Stimulated activated CD8-positive, alpha-beta memory T cell treated with anti-CD3 and anti-CD28 coated beads, Interleukin-7, amount 100 ng/mL, for 4 hours (primary cell): ENCODE measurements at places on chromosomes 3 and 15.

DNA sequence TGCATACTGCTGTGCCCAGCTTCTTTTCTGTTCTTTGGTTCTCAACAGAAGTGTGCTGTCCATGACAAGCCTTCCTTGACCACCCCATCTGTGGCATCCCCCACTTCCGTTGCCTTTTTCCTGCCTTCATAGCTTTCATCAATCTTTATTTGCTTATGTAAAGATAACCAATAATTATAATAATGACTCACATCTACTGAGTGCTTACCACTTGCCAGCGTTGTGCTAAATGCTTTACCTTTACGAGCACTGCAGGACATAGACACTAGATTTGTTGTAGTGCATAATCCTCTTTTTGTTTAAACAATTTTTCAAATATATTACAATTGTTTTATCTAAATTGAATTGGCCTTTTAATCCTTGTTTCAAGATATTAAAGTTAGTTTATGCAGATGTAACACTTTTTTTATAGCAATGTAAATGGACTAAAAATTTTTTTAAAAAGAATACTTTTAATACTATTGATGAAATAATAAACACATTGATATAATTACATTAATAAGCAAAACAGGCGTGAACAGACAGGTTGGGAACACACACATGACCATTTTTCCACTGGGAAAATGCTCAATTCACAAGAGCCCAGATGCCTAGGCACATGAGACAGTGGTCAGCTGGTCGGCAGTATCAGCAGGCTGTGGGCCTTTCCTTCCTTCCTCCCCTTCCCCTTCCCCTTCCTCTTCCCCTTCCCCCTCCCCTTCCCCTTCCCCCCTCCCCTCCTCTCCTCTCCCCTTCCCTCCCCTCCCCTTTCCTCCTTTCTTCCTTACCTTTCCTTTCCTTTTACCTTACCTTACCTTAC lies 42.5 kb downstream of the TRAK1 start:
- DNase-seq: no peak

GRCh38 chr3:173893066-173893465 lies 495.5 kb downstream of the NLGN1 start:
- DNase-seq: no peak

GRCh38 chr15:90181776-90182175 lies 19.4 kb upstream of the SEMA4B start:
- no peak for DNase-seq

DNA sequence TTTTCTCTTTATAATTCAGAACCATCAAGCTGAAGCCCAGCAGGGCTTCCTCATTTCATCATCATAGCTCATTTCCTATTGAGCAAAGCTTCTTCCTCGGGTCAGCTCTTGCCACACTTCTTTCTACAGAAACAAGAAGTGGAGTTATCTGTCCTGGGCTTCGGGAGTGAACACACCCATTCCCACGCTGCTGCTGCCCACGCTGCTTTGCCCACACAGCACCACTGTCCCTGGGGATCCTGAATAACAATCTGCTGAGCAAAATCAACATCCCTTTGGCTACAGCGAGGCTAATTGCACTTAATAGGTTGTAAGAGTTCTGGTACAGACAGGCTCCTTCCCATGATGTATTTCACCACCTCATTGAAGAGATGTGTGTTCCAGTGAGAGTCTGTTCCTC lies 23.7 kb downstream of the CEP19 start:
- no peak for DNase-seq

- DNase-seq: no peak
These were observed 4.5 kb downstream of the AMIGO3 start for GRCh38 chr3:49714728-49715550.

- no peak for DNase-seq
These were observed 39.6 kb downstream of the SCAP start for GRCh38 chr3:47436180-47436579.

DNA sequence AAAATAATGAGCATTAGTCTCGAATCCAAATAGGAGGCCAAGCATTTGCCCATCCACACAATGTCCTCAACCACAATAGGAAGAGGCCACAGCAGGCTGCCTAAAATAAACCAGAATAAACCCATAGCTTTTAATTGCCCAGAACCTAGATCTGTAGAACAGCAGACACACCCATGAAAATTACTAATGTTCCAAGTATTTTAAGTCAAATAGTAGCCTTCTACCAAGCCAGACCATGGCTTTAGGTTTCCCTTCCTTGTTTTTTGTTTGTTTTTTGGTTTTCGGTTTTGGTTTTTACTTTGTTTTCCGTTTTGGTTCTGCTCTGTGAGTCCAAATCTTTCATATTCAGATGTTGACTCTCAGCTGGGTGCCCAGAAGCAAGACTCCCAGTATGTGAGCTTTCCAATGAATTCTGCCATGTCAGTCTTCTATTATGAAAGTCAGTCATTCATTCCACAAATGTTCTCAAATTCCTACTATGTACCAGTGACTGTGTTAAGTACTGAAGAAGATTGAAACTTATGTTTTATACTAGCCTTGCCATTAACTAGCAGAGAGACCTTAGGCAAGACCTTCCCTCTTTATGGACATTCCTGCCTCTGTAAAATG lies 57.8 kb upstream of the BOC start:
- DNase-seq: no peak

DNA sequence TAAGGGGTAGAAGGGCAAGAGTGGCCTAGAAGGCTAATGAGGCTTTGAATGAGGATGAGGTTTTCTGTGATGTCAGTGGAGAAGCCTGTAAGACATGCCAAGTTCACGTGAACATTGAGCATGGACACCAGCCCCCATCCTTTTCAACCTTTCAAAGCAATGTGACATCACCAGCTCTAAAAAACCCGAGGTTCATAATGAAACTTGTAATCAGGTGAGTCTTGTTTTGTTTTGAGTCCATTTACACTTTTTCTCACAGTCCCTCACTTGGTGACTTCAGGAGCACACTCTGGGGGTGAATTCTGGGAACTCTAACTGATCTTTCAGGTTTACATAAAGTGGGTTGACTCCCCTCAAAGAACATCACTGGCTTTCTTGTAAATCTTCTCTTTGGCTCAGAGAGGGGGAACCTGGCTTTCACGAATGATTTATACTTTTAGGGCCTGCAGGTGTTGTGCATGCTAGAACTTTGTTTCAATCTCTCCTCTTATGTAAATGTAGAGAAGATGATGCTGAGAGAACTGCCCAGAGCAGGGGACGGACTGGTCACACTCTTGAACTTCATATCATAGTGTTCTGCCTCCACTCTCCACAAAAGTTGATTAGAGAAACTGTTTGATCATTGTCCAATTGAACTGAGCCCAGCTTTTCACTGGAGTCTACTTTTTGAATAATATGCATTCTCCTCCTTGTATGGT lies 224.7 kb upstream of the SATB1 start:
- DNase-seq: no peak

DNA sequence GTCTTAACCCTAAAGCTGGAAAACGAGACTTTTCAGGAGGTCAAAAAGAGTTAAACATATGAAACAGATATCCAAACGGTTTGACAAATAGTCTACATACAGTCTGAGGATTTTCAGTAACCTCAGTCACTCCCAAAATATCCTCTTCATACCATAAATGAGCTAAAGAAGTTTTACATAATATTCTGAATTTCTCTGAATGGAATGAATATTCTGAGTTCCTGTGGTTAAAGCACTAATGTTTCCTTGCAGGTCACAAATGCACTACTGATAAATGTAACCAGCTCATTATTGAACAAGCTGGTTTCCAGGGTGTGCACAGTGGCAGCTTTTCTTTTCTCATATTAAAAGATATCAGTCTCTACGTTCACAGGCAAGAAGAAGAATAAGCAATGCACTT lies 137.4 kb upstream of the POU1F1 start:
- no peak for DNase-seq

DNA sequence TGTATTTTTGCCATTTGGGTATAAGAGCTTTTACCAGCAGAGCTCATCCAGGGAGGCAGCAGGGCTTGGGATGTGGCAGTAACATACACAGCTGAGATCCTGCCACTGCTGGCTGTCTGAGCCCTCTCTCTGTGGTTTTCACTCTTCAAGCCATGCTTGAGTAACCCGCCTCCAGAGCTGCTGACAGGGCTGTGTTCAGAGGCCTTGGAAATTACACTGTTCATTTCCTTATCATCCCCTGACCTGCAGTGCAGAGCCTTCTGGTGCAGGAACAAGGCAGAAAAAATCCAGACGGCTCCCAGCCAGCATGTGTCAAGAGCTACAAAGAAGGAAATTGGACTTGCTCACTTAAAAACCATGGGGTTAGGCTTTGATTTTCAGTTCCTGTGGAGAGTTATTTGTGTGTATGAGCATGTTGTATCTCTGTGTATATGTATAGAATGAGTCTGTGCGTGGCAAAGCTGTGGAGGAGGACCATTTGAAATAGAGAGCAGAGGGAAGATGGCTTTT lies 47.0 kb downstream of the ZNF609 start:
- DNase-seq: peak; percentile 13

DNA sequence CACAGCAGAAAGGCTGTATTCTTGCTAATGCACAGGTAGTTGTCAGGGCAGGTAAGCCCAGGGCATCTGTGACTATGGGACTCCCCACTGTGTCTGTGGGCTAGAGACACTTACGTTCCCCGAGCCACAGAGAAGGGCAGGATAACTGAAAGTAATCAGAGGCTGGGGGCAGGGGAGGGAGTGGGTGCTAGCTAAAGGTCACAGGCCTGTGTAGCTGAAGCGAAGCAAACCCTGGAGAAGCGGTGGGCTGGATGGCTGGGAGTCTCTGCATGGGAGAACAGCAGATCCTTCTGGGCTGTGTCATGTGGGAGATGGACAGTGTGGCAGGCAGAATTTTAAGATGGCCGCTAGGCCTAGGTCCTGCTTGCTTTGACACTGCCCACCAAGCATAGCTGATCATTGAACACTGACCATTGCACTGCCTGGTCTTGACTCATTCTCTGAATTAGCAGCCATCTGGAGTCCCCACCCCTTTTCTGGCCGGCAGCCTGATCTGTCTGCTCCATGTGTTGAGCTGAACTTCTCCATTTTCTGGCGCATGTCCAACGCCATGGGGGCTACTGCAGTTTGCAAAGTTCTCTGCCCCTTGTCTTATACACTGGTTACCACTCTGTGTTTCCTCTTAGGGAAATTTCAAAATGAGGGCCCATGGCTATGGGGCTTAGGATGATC lies 110.0 kb downstream of the DGKG start:
- no peak for DNase-seq

DNA sequence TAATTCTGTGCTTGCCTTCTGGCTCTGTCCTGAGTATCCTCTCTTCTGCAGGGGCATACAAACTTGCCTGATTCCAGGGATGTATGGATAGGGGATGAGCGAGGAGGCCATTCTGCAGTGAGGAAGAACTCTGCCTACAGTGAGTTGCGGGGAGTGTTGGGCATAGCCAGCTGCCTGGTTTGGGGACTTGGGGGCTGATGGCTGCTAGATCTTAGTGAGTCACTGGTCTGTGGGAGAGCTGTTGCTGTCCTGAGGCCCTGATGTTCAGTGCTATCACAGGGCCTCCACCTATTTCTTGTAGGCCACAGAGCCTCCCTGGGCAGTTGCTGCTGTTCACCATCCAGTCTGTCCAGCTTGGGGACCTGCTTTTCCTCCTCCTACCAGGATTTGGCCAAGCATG lies 20.3 kb downstream of the CDAN1 start:
- no peak for DNase-seq

DNA sequence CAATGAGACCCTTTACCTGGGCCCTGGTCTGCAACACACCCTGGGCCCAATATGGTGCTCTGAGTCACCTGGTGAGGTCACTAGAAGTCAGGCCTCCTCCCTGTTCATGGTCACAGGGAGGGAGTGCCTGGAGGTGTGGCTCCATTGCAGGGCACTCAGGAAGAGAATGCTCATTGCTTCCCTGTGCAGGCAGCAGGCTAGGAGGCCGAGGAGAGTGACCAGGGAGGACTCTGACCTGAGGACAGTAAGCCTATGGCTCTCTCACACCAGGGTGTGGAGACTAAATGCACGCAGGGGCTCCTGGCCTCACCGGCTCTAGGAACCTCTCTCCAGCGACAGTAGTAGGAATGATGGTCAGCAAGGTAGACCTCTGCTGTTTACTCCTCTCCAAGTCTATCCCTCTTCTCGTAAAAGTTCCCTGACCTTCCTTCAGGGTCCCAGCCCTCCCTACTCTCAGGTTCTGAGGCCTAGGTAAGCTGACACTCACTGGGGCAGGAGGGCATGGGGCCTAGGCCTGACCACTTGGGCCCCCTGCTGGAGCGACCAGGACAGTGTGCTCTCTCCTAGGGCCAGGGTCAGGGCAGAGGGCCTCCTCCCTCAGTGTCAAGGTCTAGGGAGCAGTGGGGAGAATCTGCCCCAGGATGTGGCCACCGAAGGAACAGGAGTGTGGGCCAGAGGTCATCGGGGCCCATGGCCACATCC lies 9.6 kb upstream of the SLCO2A1 start:
- no peak for DNase-seq

- DNase-seq: no peak
These were observed 145.9 kb downstream of the OR4M2 start for GRCh38 chr15:22226034-22226790.

GRCh38 chr3:59367150-59367549 lies 317.3 kb upstream of the CFAP20DC start:
- no peak for DNase-seq

- no peak for DNase-seq
These were observed 1196.3 kb upstream of the GBE1 start for GRCh38 chr3:82957696-82958095.

DNA sequence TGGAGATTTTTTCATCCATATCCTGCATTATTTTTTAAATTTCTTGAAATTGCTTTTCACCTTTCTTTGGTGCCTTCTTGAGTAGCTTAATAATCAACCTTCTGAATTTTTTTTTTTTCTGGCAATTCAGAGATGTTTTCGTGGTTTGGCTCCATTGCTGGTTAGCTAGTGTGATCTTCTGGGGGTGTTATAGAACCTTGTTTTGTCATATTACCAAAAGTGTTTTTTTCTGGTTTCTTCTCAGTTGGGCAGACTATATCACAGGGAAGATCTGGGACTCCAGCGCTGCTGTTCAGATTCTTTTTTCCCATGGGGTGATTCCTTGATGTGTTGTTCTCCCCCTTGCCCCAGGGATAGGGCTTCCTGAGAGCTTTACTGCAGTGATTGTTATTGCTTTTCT lies 23.8 kb upstream of the TIGIT start:
- no peak for DNase-seq

DNA sequence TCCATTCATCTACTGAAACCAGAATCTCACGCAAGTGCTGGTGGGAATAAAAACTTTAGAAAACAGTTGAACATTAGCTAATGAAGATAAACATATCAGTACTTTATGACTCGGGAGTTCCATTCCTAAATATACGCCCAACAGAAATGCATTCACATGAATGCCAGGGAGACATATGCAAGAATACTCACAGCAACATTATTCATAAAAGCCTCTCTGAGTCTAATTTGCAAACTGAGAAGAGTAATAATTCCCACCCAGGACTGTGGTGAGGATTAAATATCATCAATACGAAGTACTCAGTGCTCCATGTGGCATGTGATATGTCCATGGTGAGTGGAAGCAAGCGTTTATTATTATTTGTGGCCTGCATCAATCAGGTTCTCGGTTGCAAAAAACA lies 65.6 kb upstream of the OXTR start:
- no peak for DNase-seq

DNA sequence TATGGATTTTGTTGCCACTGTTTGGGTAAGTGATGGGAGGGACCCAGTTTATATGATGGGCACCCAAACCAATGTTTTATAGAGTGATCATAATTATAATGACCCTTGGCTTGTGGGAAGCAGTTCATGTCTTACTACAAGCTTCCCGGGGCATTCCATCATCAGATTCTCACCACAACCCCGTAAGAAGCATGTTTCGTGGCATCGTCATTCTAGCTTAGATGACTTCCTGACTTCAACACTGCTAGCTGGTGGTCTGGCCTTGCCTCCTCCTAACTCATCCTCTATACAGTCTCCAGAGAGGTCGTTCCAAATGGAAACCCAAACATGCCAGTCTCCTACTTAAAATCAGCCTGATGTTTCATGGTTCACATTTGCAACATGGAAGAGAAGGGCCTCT lies 226.9 kb downstream of the ADAMTS9 start:
- no peak for DNase-seq
